ENCODE measurements at places on chromosomes 11 and 22. TPM values are rescaled to one million over a fixed set of nuclear protein-coding genes. Genes with fewer than 3 reads are reported as not detected.

The GLYATL2 gene
- total RNA-seq, result not detected

DNA sequence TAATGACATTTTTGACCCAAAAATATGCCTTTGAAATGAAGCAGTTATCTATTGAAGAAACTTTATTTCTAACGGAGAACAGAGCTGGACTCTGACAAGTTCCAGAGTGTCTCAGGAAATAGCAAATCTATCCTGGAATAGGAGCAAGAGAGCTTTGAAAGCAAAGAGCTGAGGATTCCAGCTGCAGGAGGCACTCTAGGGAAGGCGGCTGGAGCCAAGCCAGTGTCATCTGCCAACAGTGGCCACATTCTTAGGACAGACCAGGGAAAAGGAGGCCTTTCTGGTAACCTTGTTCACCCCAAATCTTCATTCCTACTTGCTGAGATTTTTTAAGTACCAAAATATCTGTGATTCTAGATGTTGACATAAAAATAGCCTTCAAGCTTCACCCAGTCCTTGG is 493.5 kb upstream of the B3GAT1 start:
- peak; percentile 42 for DNase-seq
- H3K27me3 ChIP-seq, result peaks cover 5% of the 10 kb centered on the region
- H3K4me1 ChIP-seq, result no peaks in the 10 kb centered on the region
- no peaks in the 10 kb centered on the region for H3K36me3 ChIP-seq
- no peak overlapping the region for H3K4me3 ChIP-seq

GRCh38 chr11:77402218-77402556 is 71.7 kb downstream of the PAK1 start:
- H3K27ac ChIP-seq, result no peak overlapping the region
- no peaks in the 10 kb centered on the region for H3K36me3 ChIP-seq
- H3K27me3 ChIP-seq, result no peaks in the 10 kb centered on the region
- H3K4me1 ChIP-seq, result peaks cover 9% of the 10 kb centered on the region
- DNase-seq, result no peak
- no peak overlapping the region for H3K4me3 ChIP-seq

- H3K4me3 ChIP-seq, result no peak overlapping the region
- no peak overlapping the region for H3K27ac ChIP-seq
- peak; percentile 43 for DNase-seq
- H3K36me3 ChIP-seq, result no peaks in the 10 kb centered on the region
- no peaks in the 10 kb centered on the region for H3K4me1 ChIP-seq
Observed at GRCh38 chr11:17923217-17923616, 89.6 kb downstream of the SERGEF start.

DNA sequence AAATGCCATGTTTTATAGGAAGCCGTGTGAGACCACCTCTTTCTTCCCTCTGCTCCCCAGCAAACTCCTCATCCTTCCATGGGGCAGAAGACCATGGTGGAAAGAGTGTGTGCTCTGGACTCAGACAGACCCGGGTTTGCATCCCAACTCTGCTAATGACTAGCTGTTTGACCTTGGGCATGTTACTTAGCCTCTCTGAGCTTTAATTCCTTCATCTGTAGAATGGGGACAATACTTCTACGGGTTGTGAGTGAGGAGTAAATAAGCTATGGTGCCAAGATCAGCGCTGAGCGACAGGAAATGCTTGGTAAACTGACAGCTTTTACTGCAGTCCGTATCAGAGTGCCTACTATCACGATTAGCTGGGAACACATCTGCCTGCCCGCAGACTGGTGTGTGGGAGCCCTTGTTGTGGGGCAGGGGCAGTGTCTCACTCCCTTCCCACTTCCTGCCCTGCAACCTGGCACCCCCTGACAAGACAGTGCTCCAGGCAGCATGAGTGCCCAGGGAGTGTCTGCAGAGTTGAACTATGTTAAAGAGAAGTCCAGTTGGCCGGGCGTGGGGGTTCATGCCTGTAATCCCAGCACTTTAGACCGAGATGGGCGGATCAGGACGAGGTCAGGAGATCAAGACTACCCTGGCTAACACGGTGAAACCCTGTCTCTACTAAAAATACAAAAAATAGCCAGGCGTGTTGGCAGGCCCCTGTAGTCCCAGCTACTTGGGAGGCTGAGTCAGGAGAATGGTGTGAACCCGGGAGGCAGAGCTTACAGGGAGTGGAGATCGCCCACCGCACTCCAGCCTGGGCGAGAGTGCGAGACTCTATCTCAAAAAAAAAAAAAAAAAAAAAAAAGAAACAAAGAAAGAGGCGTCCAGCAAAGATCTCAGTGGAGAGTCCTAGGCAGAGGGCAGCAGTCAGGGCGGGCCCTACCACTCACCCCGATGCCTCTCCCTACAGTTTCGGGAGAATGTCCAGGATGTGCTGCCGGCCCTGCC is 2.2 kb downstream of the SEC14L2 start:
- DNase-seq, result no peak
- peaks cover 39% of the 10 kb centered on the region for H3K27me3 ChIP-seq
- no peaks in the 10 kb centered on the region for H3K36me3 ChIP-seq
- H3K4me1 ChIP-seq, result peaks cover 26% of the 10 kb centered on the region
